ENCODE measurements at places on chromosomes 2 and 18. TPM values are rescaled to one million over a fixed set of nuclear protein-coding genes. Genes with fewer than 3 reads are reported as not detected.

Gene CFAP221
- 1.8 TPM for total RNA-seq

Gene ZNF804A
- 0.16 TPM for total RNA-seq

Gene RESP18
- total RNA-seq = not detected

Gene CCDC88A
- total RNA-seq = 21.0 TPM

Gene PAX8
- total RNA-seq = 118 TPM

Gene AGPS
- total RNA-seq = 74.6 TPM

Gene COL4A4
- 0.81 TPM for total RNA-seq

Gene IL1R2
- total RNA-seq = not detected

Gene UGT1A9
- 0.16 TPM for total RNA-seq

Gene CCDC178
- not detected for total RNA-seq

Gene CREG2
- total RNA-seq = 2.8 TPM

Gene SPIRE1
- total RNA-seq = 13.9 TPM

Gene DSC2
- total RNA-seq = 10.4 TPM

Gene BCL2
- total RNA-seq = 2.3 TPM

Gene CABYR
- 4.6 TPM for total RNA-seq

Gene GALNT5
- 2.4 TPM for total RNA-seq

Gene TMEM247
- not detected for total RNA-seq

Gene TYMS
- total RNA-seq = 69.6 TPM

Gene ATP6V1B1
- total RNA-seq = 0.51 TPM

Gene PROKR1
- total RNA-seq = not detected

Gene TGFA
- 7.2 TPM for total RNA-seq

Gene TFCP2L1
- 0.33 TPM for total RNA-seq

Gene CYP1B1
- 6.4 TPM for total RNA-seq

Gene GLI2
- 25.5 TPM for total RNA-seq

Gene LONRF2
- 0.49 TPM for total RNA-seq

Gene RTN4
- total RNA-seq = 303 TPM

Gene FOXD4L1
- total RNA-seq = not detected

Gene FIGN
- total RNA-seq = 3.1 TPM

Gene VWA3B
- total RNA-seq = under 0.01 TPM

Gene DAPL1
- 5.3 TPM for total RNA-seq

Gene KLHL41
- total RNA-seq = under 0.01 TPM

Gene SMARCAL1
- total RNA-seq = 23.7 TPM

Gene OXER1
- total RNA-seq = 0.16 TPM

Gene KCNE4
- 0.81 TPM for total RNA-seq

Gene DYSF
- 37.0 TPM for total RNA-seq

Gene SMAD4
- 54.6 TPM for total RNA-seq

Gene PLEKHA3
- 4.6 TPM for total RNA-seq

Gene NAT8
- total RNA-seq = not detected

Gene ZNF396
- 0.33 TPM for total RNA-seq

Gene TMEM178A
- total RNA-seq = 4.4 TPM

Gene MLPH
- total RNA-seq = 114 TPM

Gene MOGAT1
- total RNA-seq = not detected

Gene PTPRN
- 0.49 TPM for total RNA-seq

Gene SEPTIN2
- 238 TPM for total RNA-seq

Gene ASPRV1
- total RNA-seq = not detected

Gene FABP1
- not detected for total RNA-seq

Gene PLGLB1
- 0.63 TPM for total RNA-seq

Gene SERPINB3
- not detected for total RNA-seq

All from mesangial cell (primary cell).